ENCODE measurements at places on chromosomes 3 and 15.

- no peak for DNase-seq
These were observed 282.8 kb upstream of the ALCAM start for GRCh38 chr3:105083945-105084344.

DNA sequence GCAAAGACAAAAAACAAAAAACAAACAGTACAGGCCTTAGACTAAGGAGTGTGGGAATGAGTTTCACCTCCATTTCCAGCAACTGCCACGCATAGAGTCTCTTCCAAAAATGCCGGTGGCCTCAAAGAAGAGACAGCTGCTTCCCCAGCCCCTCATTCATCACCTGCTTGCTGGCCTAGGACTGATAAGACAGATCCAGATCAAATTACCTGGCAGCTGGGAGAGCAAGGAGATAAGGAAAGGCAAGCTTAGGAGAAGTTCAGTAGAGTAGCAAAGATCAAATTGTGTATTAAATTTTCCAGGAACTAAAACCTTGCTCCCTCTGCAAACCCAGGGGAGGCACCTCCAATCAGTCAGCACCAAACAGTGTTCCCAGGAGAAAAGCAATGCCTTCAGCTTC, 325.8 kb upstream of the CTNNB1 start:
- no peak for DNase-seq

DNA sequence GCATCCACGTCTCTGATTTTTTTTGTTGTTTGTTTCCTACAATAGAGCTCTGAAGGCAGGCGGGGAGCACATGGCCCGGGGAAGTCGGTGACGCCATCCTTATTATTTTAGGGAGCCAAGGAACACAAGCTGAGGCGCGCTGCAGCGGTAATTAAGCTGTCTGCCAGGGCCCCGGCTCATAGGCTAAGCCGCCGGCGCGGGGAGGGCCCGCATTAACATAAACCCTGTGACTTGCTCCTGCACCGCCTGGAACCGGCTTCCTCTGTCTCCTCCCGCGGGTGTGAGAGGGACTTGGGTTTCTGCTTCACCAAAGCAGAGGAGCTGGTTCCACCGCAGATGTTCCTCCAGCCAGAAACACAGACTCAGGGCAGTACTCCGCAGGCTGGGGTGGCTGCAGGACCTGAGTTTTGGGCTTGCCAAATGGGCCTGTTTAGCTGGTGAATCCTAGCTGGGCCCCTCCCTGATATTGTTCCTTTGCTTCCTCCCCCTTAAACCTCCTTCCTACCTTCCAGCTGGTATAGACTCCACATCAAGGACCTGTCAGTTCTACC, 25.3 kb downstream of the ANP32A start:
- DNase-seq = peak; percentile 92

DNA sequence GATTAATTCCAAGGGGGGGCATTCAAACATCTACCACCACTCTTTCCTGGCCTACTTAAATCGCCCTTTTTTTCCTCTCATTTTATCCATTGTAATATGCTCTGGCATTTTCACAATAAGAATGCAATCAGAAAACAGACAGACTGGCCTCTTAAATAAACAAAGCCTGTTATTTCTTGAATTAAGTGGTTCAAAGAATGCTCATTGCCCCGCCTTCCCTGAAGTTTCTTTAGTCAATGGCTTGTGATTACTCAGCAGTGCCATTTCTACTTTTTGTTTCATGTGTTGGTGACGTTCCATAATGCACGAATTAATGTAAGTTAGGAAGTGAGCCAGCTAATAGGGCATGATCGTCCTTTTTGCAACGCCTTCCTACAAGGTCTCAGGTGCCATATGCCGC, 68.0 kb downstream of the FBN1 start:
- no peak for DNase-seq

DNA sequence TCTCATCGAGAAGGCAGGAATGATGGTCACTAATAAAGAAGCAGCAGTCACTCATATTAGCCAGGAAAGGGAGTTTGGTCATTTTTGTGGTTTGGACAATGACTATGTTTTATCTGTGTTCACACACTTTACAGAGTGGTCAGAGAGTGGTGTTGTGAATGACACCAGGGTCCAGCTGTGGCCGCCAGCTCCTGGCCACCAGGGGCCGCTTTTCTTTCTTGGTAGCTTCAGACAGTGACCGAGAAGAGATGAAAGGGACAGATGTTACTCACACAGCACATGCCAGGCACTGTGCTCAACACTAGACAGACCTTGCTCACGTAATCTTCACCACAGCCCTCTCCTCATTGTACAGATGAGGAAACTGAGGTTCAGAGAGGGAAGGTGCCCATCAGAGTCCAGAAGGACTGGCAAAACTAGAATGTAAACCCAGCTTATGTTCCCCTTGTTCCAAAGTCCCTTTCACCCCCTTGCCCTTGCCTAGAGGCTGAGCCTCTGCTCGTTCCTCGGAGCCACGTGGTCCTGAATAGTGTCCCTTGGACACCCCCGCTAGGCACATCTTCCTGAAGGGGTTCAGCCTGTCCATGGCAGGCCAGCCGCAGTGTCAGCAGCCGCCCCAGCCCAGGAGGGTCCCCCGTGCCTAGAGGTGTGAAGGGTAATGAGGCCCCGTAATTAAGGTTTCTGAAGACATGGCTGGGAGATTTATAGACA, 55.6 kb downstream of the CYP11A1 start:
- DNase-seq = no peak

GRCh38 chr15:89778861-89779260, 2.7 kb downstream of the MESP2 start:
- no peak for DNase-seq

- no peak for DNase-seq
These were observed 602.0 kb downstream of the TBL1XR1 start for GRCh38 chr3:176595307-176595706.

- no peak for DNase-seq
These were observed 295.8 kb downstream of the GBE1 start for GRCh38 chr3:81465510-81466200.

- DNase-seq = peak; percentile 18
These were observed 375.1 kb downstream of the PTPRG start for GRCh38 chr3:61936344-61936937.

DNA sequence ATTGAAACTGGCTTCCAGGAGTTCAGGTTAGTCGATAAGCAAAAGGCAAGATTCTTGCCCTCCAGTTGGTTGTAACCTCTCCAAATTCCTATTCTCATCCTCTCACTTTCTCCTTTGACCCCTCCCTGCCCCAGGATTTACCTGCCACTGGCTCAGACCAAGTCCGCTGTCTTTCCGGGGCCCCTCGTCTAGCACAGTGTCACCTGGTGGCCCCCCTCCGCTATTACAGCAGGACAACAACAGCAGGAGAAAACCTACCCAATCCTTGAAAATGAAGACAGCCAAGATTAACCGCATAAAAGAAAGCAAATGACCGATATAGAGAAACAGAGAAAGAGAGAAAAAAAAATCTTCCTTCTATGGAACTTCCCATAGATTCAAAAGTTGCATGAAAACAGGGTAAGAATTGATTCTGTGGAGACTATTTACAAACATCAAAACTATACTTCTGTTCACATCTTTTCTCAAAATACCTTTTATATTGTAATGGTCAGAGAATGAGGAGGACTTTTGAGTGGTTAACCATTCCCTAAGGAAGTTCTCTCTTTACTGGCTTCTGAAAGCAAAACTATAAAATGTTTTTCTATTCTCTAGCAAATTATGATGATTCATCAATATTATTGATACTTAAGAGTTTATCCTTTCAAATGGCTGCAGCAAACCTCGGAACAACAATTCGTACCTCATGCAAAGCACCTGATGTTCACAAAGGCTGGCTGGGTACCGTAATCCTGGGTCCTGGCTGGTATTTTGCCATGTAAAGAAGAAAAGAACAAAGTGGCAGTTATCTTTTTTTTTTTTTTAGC, 10.0 kb upstream of the ST8SIA2 start:
- no peak for DNase-seq

DNA sequence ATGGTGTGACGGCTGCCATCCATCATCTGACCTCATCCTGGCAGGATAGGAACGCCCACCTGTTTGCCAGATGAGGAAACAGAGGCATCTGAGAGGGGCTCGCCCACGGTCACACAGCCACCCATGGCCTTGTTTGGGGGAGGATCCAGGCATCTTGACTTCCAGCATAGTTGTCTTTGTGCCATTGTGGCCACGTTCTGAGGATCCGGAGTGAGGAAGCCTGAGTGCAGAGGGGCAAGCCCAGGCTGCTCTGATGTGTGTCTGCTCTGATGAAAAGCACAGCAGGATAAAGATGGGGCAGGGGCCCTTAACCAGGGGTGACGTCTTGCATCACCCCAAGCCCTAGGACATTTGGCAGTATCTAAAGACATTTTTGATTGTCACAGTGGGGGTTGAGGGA, 58.7 kb downstream of the FGD5 start:
- no peak for DNase-seq

GRCh38 chr15:95259965-95260364, 1028.6 kb downstream of the MCTP2 start:
- no peak for DNase-seq

DNA sequence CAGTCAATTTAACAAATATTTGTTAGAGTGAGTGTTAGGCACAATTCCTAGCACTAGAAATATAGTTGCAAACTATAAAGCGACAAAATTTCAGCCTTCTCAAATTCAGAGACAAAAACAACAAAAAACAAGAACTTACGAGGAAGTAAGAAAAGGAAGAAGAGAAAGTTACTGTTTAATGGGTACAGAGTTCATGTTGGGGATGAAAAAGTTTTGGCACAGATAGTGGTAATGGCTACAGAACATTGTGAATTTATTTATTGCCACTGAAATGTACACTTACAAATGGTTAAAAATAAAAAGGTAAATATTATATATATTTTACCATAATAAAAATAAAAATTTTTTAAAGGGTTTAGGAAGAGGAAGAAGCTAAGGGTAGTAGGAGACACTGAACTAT, 21.3 kb downstream of the CCDC14 start:
- DNase-seq = no peak
